ENCODE measurements at places on chromosomes 6 and 20. TPM values are rescaled to one million over a fixed set of nuclear protein-coding genes. Genes with fewer than 3 reads are reported as not detected.

HMGN3 gene
- polyA plus RNA-seq, result 94.2 TPM

DNA sequence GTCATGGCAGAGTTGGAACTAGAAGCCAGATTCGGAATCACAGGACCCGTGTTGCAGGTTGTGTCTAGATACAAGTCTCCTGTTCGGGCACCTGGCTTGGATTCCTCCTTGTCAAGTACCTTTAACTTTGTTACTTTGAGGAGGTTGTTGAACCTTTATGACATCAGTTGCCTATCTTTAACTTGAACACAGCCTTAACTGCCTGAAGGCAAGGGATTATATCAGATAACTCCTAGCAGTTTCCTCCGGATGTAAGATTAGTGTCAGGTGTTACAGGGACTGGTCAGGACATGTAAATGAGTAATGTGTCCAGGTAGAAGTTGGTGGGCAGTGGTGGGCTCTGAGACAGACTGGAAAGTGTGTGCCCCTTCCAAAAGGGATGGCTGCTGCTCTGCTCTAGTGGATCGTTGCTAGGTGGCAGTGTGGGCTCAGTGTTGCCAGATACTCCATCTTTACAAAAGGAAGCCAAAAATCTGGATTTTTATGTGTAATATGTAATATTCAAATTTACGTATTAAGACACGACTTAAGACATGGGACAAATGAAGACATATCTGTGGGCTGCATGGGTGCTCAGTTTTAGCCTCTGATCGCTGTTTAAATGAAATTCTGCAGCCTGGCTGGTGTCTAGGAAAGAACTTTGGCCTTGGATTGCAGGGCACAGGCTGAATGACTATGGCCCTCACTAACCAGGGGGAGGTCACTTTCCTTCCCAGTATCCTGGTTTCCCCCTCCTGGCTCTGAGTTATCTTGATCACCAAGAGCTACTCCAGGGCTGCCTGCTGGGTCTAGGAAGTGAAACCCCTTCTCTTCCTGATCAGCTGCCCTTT, 27.1 kb downstream of the CHMP4B start:
- DNase-seq, result no peak

DNA sequence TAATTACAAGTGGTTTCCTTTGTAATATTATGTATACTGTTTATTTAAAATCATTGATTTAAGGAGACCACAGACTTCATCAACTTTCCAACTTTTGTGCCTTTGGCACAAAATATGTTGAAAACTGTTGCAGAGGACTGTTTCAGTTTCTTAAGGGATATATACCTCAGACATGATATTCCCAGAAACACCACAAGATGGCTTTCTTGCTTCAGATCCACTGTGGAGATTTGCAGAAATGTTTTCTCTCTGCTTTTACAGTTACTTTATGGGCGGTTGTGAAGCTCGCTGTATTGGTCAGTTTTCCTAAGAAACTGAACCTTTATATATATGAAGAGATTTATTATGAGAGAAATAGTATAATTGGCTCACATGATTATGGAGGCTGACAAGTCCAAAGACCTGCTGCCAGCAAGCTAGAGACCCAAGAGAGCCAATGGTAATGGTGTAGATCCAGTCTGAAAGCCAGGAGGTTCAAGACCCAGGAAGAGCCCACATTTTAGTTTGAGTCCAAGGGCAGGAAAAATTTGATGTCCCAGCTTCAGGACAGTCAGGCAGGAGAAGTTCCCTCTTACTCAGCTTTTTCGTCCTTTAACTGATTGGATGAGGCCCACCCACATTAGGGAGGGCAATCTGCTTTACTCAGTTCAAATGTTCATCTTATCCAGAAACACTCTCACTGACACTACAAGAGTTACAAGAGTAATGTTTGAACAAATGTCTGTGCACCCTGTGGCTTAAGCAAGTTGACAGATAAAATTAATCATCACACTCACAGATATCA, 12.8 kb downstream of the ME1 start:
- peak; percentile 64 for DNase-seq

- DNase-seq, result no peak
Measured at GRCh38 chr6:164166996-164167395, 752.5 kb downstream of the QKI start.

- DNase-seq, result no peak
Measured at GRCh38 chr6:141290941-141291721, 841.6 kb upstream of the GJE1 start.
